ENCODE measurements at places on chromosomes 11 and 22. TPM values are rescaled to one million over a fixed set of nuclear protein-coding genes. Genes with fewer than 3 reads are reported as not detected.
A peak's percentile ranks its signal among the peaks of the same experiment; 100 is the strongest.

- DNase-seq, result no peak
Observed at GRCh38 chr11:74171630-74171968, 510 bp downstream of the PPME1 start.

- peak; percentile 55 for DNase-seq
Observed at GRCh38 chr22:43152357-43153071, 1.2 kb downstream of the TSPO start.

DNA sequence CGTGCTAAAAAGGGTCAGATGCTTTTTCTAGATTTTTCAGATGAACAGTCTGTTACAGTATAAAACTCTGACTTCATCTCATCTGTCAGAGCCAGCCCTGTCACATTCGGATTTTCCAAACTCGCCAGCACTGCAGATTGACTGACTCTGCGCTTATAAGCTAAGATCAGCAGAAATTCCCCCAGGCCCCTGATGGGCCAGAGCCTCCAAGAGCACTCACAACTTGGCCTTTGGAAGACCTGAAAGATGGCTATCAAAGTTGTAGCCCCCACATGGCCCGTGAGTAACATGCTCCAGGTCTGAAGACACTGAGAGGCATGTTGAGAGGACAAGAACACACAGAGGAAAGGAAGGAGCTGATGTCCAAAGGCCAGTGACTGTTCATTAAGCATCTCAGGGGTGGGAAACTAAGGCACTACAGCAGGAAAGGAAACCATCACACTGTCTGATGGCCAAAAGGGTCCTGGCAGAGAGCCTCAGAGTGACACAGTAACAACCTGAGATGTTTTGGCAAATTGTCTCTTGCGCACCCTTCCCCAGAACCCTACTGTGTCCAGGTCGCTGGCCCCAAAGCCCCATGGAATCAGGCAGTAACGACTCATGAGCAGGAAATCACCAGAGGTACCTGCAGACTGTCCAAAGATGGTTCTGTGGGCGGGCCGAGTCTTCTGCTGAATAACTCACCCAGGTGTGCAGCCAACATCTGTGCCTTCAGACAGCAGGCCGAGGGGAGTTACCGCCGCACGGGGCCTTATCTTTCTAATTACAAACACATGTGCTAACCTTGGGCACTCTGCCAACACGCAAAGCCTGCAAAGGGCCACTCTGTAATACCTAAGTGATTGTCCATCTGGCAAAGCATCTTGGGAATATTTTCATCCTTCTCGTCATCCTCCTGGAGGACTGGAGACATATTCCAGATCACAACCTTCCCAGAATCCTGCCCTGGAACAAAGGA, 23.6 kb downstream of the HIRA start:
- no peak for DNase-seq

DNA sequence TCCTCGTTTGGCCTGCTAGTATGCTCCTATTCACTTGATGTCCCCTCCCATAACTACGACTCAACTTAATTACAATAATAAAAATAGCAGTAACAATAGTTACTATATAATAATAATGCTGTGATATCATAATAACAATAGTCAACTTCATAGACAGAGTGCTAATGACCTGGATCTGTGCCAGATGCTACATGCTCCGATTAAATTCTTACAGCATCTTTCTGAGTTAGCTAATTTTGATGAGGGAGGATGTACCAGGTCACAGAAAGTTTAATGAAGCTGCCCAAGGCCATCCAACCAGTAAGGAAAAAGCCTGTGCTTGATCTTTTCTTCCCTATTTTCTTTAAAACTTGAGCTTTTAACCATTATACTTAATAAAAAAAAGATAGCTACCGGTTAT, 413.4 kb upstream of the LRRC4C start:
- DNase-seq, result no peak

GRCh38 chr22:44371741-44372525, 59.2 kb upstream of the SHISAL1 start:
- DNase-seq, result no peak

DNA sequence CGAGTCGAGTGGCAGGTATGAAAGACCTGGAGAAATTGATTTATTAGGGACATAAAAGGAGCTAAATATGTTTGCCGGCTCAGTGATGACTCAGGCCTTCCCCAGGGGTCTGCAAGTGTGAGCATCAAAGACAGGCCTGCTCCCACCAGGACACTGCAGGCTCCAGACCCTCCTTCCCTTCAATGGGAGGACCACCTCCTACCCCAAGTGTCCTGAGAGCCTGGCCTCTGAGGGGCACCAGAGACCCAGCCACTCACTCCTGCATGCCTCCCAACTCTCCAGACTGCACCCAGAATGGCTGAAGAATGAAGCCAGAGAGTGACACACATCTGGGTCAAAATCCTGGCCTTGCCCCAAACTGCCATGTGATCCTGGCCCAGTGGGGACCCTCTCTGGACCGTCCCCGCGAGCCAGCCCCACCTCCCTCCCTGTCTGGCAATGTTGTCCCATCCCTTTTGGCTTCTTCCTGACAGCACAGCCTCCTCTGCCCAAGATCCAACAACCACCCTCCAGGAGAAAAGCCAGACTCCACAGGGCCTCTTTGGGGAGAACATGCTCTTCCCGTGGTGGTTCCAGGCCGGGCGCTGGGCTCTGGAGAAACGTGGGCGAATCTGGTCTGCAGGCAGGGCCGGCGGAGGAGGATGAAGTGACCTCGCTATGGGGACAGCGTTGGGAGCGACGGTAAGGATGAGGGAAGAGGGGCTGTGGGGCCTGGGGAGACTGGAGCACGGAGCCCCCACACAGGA, 36.2 kb downstream of the CYTH4 start:
- no peak for DNase-seq

DNA sequence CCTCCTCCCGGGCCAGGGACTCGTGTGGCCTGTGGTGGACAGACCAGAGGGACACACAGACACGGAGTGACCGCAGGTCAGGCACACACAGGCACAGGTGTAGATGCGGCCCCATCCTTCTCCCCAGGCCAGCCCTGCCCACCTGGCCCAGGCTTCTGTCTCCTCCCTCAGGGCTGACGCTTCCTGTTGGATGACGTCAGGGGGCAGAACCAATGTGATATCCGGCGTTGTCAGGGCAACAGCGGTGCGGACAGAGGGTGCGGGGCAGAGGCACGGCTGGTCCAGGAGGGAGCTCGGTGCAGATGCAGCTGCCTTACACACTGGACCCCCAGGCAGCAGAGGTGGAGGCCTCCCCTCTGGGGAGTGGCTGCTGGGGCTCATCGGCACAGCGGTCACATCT, 2.9 kb upstream of the TUBGCP6 start:
- DNase-seq, result no peak

GRCh38 chr22:28105413-28105812, 186.4 kb upstream of the PITPNB start:
- DNase-seq, result no peak

- no peak for DNase-seq
Observed at GRCh38 chr22:27397954-27398342, 403.6 kb downstream of the MN1 start.

- DNase-seq, result no peak
Observed at GRCh38 chr22:23107487-23108248, 34.1 kb downstream of the RSPH14 start.

- no peak for DNase-seq
Observed at GRCh38 chr22:33723915-33724314, 196.4 kb downstream of the LARGE1 start.

GRCh38 chr22:49664371-49664881, 163.2 kb downstream of the BRD1 start:
- no peak for DNase-seq

DNA sequence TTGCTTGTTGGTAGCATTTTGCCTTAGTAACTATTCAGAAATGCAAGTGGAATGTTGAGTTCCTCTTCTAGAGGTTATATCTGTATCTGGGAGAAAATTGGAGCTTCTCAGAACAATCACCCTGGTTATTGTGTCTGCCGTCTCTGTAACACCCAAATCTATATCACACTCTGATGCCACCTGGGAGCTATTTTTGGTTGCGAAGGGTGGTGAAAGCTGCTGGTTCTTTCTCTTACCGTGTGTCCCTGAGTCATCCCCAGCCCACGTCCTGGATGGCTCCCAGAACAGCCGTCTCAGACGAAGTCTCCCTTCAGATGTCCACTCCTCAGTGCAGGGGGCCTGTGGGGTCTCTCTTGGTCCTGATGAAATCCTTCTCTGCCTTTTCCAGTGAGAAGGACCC, 83.5 kb downstream of the C22orf31 start:
- DNase-seq, result no peak

GRCh38 chr11:75147191-75147874, 3.6 kb upstream of the SLCO2B1 start:
- no peak for DNase-seq

GRCh38 chr11:75333022-75333806, 18.2 kb downstream of the ARRB1 start:
- DNase-seq, result no peak

- no peak for DNase-seq
Observed at GRCh38 chr11:70851907-70852306, 400.5 kb downstream of the SHANK2 start.

GRCh38 chr11:9459667-9460321, 1.0 kb upstream of the ZNF143 start:
- peak; percentile 19 for DNase-seq

DNA sequence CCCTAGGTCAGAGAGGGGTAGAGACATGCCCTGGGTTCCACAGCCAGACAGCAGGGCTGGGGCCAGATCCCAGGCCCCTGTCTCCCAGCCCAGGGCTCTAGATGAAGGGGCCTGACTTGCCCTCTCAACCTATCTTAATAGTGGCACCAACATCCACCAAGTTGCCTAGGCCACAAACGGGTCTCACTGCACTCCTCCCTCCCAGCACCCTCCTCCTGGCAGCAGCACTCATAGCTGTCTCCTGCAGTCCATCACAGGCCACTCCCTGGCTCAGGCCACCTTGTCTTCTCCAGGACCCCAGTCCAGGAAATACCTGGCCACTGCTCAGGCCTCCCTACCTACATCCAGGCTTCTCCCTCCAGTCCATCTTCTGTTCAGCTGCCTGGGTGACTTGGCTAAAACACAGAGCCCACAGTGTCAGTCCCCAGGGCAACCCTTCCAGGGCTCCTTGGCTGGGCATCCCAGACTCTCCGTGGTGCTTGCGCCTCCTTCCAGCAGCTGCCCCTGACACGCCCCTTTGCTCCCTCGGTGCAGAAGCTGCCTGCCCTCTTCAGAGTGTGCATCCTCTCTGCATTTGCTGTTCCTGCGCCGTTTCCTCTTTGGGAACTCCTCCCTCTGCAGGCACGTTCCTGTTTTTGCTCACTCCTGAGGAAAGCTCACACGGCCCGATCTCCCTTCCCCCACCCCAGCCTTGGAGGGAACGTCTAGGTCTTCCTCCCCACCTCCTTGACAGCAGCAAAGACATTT, 40.5 kb downstream of the LRRC32 start:
- peak; percentile 45 for DNase-seq

GRCh38 chr22:45284705-45285262, at the start of gene UPK3A:
Gene UPK3A, plus strand, starts transcription at chr22:45284949. Its CDS starts 65 bp downstream, at chr22:45285014.
- peak; percentile 82 for DNase-seq

GRCh38 chr11:8269636-8270035, 6.0 kb upstream of the LMO1 start:
- no peak for DNase-seq

DNA sequence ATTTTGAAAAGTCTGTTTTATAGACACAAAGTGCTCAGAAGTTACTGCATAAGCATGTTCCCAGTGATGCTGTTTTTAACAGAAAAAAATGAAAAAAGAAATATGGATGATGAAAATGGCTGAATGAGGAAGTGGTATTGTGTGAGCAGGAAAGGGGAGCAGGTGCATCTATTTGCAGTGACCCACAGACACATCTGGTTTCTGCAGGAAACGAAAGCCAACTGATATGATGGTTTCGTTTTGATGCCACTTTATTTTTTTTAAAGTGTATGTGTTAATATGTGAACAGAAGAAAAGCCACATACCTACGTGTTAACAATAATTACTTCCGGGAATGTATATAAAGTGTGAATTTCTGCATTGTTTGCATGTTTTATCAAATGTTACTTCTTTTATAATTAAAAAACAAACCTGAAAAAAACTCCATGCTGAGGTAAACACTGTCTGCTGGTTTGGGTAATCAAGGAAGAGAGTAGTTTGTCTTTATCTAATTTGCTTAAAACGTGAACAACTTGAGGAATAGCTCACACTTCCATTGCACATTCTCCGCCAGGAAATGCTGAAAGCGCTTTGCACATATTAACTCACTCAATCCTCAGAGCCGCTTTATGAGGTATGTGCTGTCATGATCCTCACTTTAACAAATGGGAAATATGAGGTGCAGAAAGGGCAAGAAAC, 1335.9 kb downstream of the TBC1D22A start:
- DNase-seq, result peak; percentile 85

- no peak for DNase-seq
Observed at GRCh38 chr11:74487875-74488274, 5.6 kb downstream of the LIPT2 start.

GRCh38 chr11:103601225-103601846, 435.1 kb upstream of the DDI1 start:
- DNase-seq, result no peak

Gene ST14
- 19.6 TPM for polyA plus RNA-seq

Gene MCHR1
- polyA plus RNA-seq, result not detected

Gene GGTLC3
- not detected for polyA plus RNA-seq

Gene ABCG4
- polyA plus RNA-seq, result not detected

Gene DBX1
- not detected for polyA plus RNA-seq

Gene TSGA10IP
- polyA plus RNA-seq, result not detected

Gene APOL2
- 7.6 TPM for polyA plus RNA-seq

Gene TNNI2
- 3.9 TPM for polyA plus RNA-seq

Gene SPI1
- polyA plus RNA-seq, result 46.6 TPM

Gene ARHGAP8
- not detected for polyA plus RNA-seq

Measured in naive B cell (primary cell).